ENCODE measurements at places on chromosomes 1 and 21. TPM values are rescaled to one million over a fixed set of nuclear protein-coding genes. Genes with fewer than 3 reads are reported as not detected.

- no peak overlapping the region for H3K27ac ChIP-seq
- DNase-seq, result no peak
- H3K4me1 ChIP-seq, result no peaks in the 10 kb centered on the region
- H3K36me3 ChIP-seq, result no peaks in the 10 kb centered on the region
Observed at GRCh38 chr1:53377438-53377841, 49.6 kb upstream of the LRP8 start.

- no peaks in the 10 kb centered on the region for H3K27me3 ChIP-seq
- H3K27ac ChIP-seq, result no peak overlapping the region
- no peaks in the 10 kb centered on the region for H3K36me3 ChIP-seq
- no peak for DNase-seq
- H3K4me1 ChIP-seq, result peaks cover 13% of the 10 kb centered on the region
Observed at GRCh38 chr1:103106426-103107341, 1.6 kb downstream of the COL11A1 start.

DNA sequence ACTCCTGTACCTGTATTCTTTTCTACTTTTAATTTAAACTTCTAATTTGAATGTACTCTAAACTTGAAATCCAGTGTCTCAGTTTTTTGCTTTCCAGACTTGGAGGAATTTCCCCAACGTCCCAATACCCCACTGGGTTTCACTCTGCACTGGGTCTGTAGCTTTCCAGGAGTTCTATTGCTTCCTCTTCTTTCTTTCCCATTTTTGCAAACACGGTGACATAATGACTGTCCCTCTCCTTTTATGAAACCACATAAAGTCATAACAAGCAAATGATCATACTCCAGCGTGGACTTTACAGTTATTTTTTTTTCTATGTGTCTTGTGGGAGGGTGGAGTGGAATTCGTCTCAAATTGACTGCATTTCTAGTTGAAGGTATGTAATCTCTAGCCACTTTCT lies 97.1 kb downstream of the FASLG start:
- no peaks in the 10 kb centered on the region for H3K4me1 ChIP-seq
- no peak overlapping the region for H3K27ac ChIP-seq
- H3K27me3 ChIP-seq, result no peaks in the 10 kb centered on the region
- H3K36me3 ChIP-seq, result no peaks in the 10 kb centered on the region
- no peak overlapping the region for H3K4me3 ChIP-seq
- DNase-seq, result no peak

DNA sequence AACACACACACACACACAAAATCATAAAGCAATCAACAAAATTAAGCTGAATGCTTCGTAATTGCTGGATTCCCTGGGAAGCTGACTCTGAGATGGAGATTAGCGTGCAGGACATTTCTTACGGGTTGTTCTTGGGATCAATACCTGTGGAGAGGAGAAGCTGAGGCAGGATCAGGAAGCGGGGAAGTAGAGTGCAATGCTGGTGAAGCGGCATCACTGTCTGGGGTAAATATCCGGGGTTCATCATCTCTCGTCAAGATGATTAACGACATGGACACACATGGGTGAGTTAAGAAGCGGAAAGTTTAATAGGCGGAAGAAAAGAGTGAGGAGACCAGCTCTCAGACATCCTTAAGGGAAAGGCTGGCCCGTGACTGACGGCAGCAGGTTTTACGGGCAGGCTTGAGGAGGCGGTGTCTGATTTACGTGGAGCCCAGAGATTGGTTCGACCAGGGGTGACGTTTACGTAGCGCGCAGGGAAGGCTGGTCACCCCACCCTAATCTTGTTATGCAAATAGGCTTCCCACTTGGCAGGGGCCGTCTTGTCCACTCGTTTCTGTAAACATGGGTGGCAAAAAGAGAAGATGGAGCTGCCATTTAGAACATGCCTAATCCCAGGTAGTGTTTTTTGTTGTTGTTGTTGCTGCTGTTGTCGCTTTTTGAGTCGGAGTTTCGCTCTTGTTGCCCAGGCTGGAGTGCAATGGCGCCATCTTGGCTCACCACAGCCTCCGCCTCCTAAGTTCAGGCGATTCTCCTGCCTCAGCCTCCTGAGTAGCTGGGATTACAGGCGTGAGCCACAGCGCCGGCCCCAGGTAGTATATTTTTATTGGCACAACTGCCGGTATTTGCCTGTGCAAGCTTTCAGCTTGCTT lies 135.6 kb upstream of the KCNJ15 start:
- H3K27me3 ChIP-seq, result peaks cover 23% of the 10 kb centered on the region
- no peak overlapping the region for H3K4me3 ChIP-seq
- no peak overlapping the region for H3K27ac ChIP-seq
- DNase-seq, result no peak
- no peaks in the 10 kb centered on the region for H3K36me3 ChIP-seq
- H3K4me1 ChIP-seq, result no peaks in the 10 kb centered on the region

DNA sequence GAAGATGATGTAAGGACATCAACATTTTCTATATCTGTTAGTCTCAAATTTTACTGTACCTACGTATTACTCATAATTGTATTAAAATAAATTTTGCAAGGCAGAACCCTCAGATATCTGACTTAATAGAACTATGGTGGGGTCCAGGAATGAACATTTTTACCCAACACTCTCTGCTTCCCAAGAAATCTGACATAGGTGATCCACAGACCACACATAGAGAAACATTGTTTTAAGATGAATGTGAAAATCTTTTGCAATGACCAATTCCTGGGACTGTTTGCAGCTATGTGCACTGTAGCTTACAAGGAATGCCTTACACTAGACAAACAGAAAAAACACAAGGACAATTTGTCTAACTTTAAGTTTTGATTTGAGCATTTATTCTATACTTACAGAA lies 645.6 kb upstream of the ADGRL2 start:
- H3K4me3 ChIP-seq, result no peak overlapping the region
- H3K36me3 ChIP-seq, result no peaks in the 10 kb centered on the region
- DNase-seq, result no peak
- H3K27ac ChIP-seq, result no peak overlapping the region

DNA sequence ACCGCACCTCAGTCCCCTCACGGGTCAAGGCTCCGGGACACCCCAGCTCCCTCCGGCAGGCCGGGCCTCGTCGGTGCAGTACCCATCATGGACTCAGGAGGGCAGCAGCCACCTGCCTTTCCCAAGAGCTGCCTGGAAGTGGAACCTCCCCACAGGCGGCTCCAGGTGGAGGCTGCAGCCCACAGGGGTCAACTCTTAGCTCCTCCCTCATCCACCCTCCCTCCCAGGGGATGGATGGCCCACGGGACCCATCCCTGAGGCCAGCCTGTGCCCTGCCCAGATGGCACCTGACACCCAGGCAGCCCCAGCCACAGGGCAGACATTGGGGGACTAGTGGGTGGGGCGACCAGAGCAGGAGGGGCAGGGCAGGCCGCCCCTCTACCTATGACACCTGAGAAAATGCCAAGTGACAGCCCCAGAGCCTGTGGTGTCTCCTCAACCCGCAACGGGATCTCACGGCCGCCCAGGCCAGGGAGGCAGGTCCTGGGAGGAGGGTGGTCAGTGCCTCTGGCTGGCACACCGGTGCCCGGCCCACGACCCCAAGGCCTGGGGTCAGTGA lies 1.2 kb upstream of the ARHGEF16 start:
- peak overlapping the region; percentile 82 for H3K27ac ChIP-seq
- H3K27me3 ChIP-seq, result peaks cover 3% of the 10 kb centered on the region
- H3K4me1 ChIP-seq, result peaks cover 27% of the 10 kb centered on the region
- H3K36me3 ChIP-seq, result no peaks in the 10 kb centered on the region
- DNase-seq, result no peak

GRCh38 chr1:23369335-23370013 lies at the start of gene ZNF436:
ZNF436 (minus strand) TSS chr1:23369836; CDS start chr1:23368005, 1,831 bp downstream.
- H3K27ac ChIP-seq, result peak within 1 kb of the TSS; percentile 99
- H3K36me3 ChIP-seq, result no peaks in the 10 kb centered on the region
- H3K4me3 ChIP-seq, result peak within 1 kb of the TSS; percentile 76
- DNase-seq, result no peak
- H3K4me1 ChIP-seq, result peaks cover 22% of the 10 kb centered on the region

DNA sequence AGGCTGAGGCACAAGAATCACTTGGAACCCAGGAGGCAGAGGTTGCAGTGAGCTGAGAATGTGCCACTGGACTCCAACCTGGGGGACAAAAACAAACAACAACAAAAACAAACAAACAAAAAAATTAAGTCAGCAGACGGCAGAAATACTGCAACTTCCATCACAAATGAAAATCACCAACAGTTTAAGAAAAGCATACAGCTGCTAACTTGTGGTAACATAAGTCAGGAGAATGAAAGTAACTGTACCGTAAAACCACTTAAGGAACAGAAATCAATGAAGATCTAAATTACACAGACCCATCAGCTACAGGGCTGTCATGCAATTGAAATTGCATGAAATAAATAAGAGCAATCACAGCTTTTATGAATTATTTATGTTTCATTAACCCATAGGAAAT lies 25.0 kb downstream of the MCOLN2 start:
- no peak for DNase-seq
- no peak overlapping the region for H3K27ac ChIP-seq
- H3K27me3 ChIP-seq, result no peaks in the 10 kb centered on the region

- no peak for DNase-seq
- peak overlapping the region; percentile 32 for H3K27ac ChIP-seq
- no peak overlapping the region for H3K4me3 ChIP-seq
- H3K36me3 ChIP-seq, result no peaks in the 10 kb centered on the region
- H3K4me1 ChIP-seq, result peaks cover 8% of the 10 kb centered on the region
Observed at GRCh38 chr1:186188004-186188539, 187.0 kb downstream of the TPR start.

DNA sequence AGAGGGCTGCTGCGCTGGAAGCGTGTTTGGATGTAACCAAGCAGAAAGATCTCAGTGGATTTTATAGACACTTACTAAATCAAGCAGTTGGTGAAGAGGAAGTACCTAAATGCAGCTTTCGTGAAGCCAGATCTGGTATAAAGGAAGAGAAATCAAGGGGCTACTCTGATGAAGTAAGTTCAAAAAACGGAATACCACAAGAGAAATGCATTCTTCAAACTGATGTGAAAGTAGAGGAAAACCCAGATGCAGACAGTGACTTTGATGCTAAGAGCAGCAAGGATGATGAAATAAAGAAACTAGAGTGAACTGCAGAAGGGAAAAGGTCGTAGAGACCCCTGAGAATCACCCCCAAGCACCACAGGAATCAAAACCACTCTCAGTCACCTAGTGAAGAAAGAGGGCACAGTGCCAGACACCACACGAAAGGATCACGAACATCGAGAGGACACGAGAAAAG lies 40.8 kb upstream of the NEXN start:
- H3K27ac ChIP-seq, result no peak overlapping the region
- no peaks in the 10 kb centered on the region for H3K4me1 ChIP-seq
- H3K4me3 ChIP-seq, result no peak overlapping the region
- no peak for DNase-seq

DNA sequence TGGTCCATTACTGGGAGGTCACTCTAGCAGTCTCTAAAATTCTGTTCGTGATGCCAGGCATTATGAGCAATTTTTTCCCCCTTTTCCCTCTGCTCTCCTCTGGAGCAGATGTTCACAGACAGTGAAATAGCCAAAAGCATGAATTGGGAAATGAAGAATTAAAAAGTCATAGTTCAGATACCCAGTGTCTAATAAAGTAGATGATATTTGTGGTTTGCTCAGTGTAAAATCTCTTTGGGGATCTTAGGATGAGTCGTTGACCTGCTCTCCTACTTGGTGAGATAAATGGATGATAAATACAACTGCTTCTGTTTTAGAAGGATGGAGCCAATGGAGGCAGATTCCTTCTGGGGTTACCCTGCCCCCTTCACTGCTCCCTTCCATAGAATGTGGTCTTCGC lies 56.3 kb downstream of the KIAA0040 start:
- no peak for DNase-seq
- H3K36me3 ChIP-seq, result no peaks in the 10 kb centered on the region
- no peak overlapping the region for H3K4me3 ChIP-seq
- no peaks in the 10 kb centered on the region for H3K27me3 ChIP-seq
- peaks cover 15% of the 10 kb centered on the region for H3K4me1 ChIP-seq
- H3K27ac ChIP-seq, result no peak overlapping the region

GRCh38 chr1:25700144-25700523 lies 83.5 kb downstream of the MAN1C1 start:
- peak overlapping the region; percentile 87 for H3K27ac ChIP-seq
- no peak overlapping the region for H3K4me3 ChIP-seq
- H3K36me3 ChIP-seq, result no peaks in the 10 kb centered on the region
- H3K27me3 ChIP-seq, result no peaks in the 10 kb centered on the region

GRCh38 chr1:67863637-67864036 lies 30.4 kb upstream of the GNG12 start:
- DNase-seq, result no peak

Gene TNFAIP8L2
- total RNA-seq, result 5.7 TPM

Gene ZNF683
- 0.95 TPM for total RNA-seq

Gene CYP4A11
- not detected for total RNA-seq
